ENCODE measurements at places on chromosomes 7 and 10. TPM values are rescaled to one million over a fixed set of nuclear protein-coding genes. Genes with fewer than 3 reads are reported as not detected.

DNA sequence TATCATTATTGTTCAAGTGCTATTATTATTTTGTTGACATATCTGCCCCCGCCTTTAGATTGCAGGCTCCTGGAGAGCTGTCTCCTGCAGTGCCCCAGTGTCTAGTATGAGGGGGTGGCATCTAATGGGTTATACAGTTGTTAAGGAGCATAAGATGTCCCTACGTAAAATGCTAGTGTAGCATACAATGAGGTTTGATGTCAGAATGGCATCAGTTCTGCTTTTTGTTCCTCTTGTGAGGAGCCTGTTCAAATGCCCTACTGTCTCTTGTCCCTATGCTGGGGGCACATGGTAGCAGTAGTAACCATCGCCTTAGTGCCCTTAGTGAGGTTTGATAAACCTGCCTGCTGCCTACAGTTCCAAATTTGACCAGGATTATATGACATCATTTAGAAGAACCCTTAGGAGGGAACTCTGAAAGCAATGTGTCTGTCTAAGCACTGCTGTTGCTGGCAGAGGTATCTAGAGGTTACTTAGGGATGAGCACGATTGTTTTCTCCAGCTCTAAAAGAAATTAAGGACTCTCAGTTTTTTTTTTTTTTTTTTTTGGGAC is 9.7 kb downstream of the CREM start:
- no peaks in the 10 kb centered on the region for H3K36me3 ChIP-seq
- no peaks in the 10 kb centered on the region for H3K27me3 ChIP-seq
- H3K27ac ChIP-seq, result no peak overlapping the region

DNA sequence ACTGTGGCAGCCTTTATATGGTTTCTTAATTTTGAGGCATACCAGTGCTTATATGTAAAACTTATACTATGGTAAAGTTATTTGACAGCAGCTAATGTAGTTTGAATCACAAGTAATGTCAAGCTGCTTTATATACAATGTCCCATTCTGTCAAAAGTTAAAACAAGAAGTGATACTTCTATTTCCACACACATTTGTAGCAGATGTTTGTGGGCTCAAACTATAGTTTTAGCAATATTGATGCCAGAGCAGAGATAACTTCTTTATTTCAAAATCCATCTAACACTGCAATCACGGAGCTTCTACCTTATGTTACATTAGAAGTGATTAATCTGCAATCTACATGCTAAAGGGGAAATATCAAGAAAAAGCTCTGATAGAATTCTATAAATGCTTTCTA is 149.6 kb downstream of the ADK start:
- H3K36me3 ChIP-seq, result no peaks in the 10 kb centered on the region
- H3K27me3 ChIP-seq, result no peaks in the 10 kb centered on the region

DNA sequence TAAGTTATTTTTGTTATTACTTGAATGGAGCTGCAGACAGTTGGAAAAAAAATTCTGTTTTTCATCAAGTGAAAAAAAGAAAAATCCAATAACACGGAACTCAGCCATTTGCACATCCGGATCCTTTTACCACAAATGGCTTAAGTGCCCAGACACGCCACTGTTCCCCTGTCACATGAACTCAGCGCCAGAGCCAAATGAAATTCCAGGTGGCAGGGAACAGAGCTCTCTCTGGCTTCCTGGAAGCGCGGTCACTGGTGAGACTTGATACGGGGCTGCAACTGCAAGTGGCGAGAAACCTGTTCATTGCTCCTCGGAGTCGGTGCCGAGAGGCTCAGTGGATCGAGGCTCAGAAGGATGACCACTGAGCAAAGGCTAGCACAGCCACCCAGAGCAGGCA is 60.8 kb upstream of the NPTX2 start:
- no peaks in the 10 kb centered on the region for H3K27me3 ChIP-seq
- no peak for DNase-seq
- H3K4me3 ChIP-seq, result no peak overlapping the region
- no peak overlapping the region for H3K27ac ChIP-seq
- no peaks in the 10 kb centered on the region for H3K36me3 ChIP-seq
- H3K4me1 ChIP-seq, result no peaks in the 10 kb centered on the region

DNA sequence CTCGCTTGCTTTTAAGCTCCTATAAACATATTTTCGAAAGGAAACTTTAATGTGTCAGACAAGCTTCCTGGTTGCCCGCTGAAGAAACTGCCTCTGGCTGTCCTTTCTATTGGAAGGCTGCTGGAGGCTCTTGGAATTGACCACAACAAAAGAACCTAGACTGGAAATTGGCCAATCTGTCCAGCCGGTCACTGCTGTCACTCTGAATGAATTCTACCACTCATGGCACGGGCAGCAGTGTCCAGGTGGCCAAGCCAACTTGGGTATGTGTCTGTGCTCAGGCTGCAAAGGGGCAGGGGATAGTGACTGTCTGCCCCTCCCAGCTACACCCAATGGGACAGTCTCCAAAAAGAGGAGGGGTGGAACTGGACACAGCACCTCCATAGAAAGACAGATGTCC is 57.6 kb downstream of the CDH23 start:
- H3K27me3 ChIP-seq, result no peaks in the 10 kb centered on the region
- no peak overlapping the region for H3K4me3 ChIP-seq
- peaks cover 6% of the 10 kb centered on the region for H3K4me1 ChIP-seq

DNA sequence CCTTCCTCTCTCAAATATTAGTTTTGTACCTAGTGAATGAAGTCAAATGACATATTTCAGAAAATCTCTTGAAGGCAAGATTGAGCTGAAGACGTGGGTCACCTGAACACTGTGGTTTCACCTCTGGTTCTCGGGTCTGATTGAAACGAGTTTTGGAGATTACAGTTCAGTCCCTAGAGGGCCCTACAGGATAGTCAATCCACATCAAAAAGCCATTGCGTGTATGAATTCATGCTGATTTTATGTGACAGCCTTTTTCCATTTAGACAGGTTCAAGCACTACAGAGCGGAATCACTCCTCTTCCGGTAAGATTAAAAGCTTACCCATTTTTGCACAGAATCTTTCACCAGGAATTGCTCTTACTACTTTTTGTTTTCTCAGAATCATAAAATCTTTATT is 62.2 kb downstream of the VIM start:
- no peaks in the 10 kb centered on the region for H3K36me3 ChIP-seq
- H3K27ac ChIP-seq, result no peak overlapping the region
- no peaks in the 10 kb centered on the region for H3K27me3 ChIP-seq
- DNase-seq, result no peak
- no peak overlapping the region for H3K4me3 ChIP-seq

GRCh38 chr10:7036951-7037350 is 373.9 kb downstream of the SFMBT2 start:
- H3K27me3 ChIP-seq, result no peaks in the 10 kb centered on the region
- H3K4me3 ChIP-seq, result no peak overlapping the region
- H3K4me1 ChIP-seq, result no peaks in the 10 kb centered on the region
- no peaks in the 10 kb centered on the region for H3K36me3 ChIP-seq
- H3K27ac ChIP-seq, result no peak overlapping the region

The GRM3 gene
- total RNA-seq, result not detected

The UBTD1 gene
- 13.7 TPM for total RNA-seq

The HMX3 gene
- not detected for total RNA-seq

The DNAJB12 gene
- total RNA-seq, result 42.0 TPM
